ENCODE measurements at places on chromosomes 12 and 14.

GRCh38 chr12:50986966-50987737, 34.8 kb downstream of the HIGD1C start:
- peak; percentile 18 for DNase-seq

DNA sequence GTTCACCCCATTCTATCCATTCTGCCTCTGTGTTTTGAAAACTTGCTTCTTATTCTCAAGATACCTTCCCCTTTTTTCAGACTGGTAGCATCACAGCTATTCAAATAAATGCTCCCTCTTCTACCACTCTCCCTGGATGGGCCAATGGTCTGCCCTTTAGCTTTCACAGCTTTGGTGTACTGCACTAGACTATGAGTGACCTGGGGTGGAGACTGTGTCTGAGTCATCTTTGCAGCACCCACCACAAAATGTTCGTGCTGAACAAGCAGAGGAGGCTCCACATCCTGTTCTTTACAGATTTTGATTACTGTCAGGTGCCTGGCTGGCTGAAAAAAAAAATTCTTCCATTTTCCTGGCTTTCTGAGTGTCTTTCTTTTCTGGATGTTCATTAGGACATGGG, 1104.1 kb upstream of the TMEM132C start:
- no peak for DNase-seq

DNA sequence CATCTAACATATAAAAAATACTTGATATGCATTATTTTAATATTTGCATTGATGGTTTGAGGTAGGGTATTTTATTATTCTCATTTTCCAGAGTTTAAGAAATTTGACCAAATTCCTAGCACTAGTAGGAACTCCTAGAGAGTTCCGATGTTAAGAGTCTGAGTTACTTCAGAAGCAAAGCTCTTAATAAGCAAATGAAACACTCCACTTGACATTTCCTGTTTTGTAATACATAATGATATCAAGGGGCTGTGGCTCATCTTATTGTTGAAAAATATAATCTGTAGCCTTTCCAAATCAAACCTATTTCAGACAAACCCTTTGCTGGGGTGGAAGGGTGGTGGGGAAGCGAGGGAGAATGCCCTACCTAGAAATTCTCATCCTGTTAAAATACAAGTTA, 355.5 kb downstream of the DIO2 start:
- DNase-seq = no peak

DNA sequence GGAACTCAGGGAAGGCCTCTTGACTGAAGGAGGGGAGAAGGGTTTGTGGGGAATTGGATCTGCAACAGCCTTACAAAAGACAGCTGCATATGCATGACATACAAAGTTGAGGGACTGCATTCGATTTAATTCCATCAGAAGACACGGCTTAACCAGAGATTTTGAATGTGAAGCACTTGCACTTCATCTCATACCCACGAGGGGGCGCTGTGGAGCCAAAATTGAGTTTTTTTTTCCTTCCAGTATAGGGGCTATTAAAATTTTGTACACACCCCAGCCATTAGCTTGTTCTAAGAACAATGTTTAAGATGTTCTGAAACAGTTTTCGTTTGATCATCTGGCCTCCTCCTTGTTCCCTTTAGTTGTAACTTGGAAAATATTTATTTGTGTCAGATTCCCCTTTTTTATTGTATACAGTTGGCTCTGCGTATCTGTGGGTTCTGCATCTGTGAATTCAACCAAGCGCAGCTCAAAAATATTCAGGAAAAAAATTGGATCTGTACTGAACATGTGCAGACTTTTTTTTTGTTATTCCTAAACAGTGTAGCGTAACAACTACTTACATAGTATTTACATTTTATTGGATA, 1.6 kb downstream of the SUDS3 start:
- DNase-seq = no peak

- no peak for DNase-seq
Observed at GRCh38 chr12:17592472-17592871, 497.5 kb downstream of the RERGL start.

- DNase-seq = peak; percentile 49
Observed at GRCh38 chr14:71322655-71323250, 415.5 kb downstream of the PCNX1 start.

Data from right renal pelvis (tissue), 4 donors.